ENCODE measurements at places on chromosomes 11 and 22.

- no peak for DNase-seq
Measured at GRCh38 chr22:33579448-33580093, 340.7 kb downstream of the LARGE1 start.

DNA sequence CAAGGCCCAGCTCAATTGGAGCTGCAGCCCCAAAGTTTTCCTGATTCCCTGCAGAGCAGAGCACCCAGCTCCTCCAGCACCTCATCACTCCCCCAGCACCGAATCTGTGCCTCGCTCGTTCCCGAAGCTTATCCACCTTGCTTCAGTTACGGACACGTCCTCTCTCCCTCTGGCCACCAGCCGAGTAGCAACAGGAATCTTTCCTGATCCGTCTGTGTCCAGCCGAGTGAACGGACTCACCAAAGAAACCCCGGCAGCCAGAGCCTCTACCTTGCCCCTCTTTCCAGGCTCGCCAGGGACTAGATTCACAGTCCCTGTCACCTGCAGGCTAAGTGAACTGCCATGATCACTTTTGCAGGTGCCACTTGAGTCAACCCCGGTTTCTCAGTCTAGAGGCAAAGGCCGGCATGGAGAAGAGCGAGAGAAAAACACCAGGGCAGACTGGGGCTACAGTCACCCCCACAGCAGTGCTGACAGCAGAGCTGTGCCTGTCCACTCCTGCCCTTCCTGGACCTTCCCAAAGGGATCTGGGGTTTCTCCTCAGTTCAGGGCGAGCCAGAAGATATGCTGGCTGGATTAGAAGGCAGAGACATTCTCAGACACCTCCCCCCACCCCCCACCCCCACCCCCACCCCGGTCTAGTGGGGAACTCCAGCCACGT is 32.3 kb downstream of the BID start:
- no peak for DNase-seq

- no peak for DNase-seq
Measured at GRCh38 chr22:24166811-24167210, 14.5 kb upstream of the SUSD2 start.

- DNase-seq: no peak
Measured at GRCh38 chr11:9576701-9577381, 3.4 kb downstream of the WEE1 start.

GRCh38 chr11:111429066-111429506 is 50.0 kb upstream of the POU2AF1 start:
- DNase-seq: no peak

All from NCI-H774 (cell line).